ENCODE measurements at places on chromosomes 3 and 15.

GRCh38 chr15:25385986-25386385 lies 52.8 kb downstream of the UBE3A start:
- DNase-seq: no peak

DNA sequence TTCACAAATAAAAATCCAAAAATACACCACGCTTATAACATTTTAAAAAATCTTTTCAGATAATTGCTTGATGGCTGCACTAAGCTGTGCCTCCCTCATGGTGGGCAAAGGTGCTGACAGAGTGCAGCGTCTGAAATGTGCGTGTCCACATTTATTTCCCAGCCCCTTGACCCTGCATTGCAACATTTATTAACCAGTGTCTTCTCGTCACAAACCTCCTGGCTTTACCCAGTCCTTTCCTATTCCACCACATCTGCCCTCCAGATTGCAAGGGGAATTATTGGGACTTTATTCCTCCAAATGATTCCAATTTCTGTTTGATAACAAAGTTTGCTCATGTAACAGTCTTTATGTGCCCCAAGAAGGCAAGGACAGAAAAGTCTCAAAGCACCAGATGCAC lies 5.5 kb downstream of the RASGRP1 start:
- DNase-seq: no peak

DNA sequence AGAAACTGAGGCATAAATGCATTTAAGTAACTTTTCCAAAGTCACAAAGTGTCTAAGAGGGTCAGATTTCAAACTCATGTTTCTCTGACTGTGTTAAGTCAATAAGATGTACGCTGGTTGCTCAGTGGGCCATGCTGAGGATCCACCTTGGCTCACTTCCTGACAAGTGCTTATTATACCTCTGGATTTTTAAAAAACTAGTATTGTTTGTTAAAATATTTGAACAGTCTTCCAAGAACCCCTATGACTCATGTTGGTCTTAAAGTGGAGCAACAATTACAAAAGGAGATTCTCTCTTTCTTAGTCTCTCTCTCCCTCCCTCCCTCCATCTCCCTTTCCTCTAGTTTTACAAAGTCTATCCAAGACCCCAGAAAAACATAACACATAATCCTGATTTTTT lies 1050.2 kb downstream of the AGBL1 start:
- no peak for DNase-seq

- DNase-seq: no peak
Measured at GRCh38 chr3:106022913-106023312, 154.1 kb upstream of the CBLB start.

DNA sequence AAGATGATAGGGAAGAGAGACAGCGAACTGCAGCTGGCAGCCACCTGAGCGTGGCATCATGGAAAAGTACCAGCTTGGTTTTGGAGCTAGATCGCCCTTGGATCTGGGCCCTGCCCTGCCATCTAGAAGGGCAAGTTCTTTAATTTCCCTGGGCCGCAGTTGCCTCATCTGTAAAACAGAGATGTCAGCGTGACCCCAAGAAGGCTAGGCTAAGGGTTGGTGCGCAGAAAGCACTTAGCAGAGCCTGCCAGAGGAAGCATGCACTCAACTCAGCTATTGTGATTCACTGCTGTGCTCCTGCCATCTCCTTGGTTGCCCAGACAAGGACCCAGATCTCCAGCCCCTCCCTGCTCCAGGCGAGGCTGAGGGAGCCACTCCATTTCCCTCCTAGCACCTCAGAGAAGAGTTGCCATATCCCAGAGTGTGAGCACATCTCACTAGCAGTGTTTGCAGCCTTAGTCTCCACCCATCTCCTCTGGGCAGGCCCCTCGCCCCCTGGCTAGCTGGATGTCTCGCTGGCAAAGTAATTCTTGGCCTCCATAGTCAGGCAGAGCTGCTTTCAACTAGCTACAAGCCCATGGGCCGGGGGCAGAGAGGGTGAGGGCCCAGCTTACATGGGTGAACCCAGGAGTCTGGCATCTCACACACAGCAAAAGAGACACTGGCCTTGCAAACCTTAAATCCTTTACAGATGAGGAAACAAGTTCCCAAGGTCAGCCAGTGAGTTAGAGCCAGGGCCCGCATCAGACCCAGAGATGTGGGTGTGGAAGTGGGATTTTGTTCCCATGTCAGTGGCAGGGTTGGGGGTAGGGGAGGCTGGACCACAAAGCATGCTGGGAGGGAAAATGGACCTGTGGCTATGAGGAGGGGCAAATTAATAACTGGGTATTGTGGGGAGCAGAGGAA lies 280.7 kb upstream of the TLE3 start:
- DNase-seq: no peak

GRCh38 chr3:117441851-117442250 lies 732.3 kb downstream of the TUSC7 start:
- no peak for DNase-seq

- DNase-seq: no peak
Measured at GRCh38 chr3:63351159-63352007, 73.3 kb downstream of the SYNPR start.

DNA sequence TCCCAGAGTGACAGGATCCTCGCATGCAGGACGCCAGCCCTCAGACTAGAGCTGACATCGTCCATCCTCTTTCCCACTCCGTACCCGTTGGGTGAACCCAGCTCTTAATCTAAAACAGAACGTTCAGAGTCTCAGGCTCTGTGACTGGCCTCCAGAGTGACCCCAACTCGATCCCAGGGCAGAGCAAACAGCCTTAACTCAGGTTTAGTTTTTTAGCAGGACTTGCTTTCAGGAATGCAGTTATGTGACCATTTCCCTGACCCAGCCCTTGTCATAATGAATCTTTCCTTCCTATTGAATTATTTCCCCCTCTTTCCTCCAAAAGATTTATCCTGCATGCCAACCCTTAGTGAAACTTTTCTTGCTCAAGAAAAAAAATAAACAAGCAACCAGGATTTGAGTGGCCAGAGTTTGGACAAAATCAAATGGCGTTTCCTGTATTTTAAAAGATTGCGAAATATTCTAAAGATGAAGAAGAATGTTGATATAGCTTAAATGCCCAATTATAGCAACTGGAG lies 47.8 kb upstream of the RARB start:
- no peak for DNase-seq

DNA sequence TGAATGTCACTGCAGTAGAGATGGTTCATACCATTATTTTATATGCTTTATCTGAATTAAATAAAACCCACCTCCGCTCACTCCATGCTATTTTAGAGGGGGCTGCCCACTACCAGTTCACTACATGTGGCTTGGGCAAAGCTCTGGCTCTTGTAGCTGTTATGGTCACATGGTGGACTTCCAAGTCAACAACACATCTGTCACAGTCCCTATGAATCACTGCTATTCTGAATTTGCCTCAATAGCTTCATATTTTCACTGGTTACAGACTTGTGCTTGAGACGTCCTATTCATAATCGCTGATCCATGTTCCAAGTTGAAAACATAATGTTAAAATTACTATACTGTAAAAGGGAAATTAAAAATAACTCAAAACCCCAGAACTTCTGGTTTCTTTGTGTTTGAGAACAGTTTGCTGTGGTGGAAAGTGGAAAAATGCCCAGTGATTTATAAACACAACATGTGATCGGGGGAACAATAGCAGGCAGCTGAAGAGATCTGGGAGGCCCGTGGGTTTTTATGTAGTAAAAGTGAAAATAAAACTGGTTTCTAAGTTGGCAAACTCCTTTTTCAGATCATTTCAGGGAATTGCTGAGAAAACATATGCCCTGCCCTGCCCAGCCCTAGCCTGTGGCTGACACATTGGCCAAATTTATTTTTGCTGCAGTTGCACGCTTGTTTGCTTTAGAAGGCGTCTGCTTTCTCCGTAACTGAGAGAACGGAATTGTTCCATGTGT lies 128.8 kb upstream of the PRR23C start:
- no peak for DNase-seq

DNA sequence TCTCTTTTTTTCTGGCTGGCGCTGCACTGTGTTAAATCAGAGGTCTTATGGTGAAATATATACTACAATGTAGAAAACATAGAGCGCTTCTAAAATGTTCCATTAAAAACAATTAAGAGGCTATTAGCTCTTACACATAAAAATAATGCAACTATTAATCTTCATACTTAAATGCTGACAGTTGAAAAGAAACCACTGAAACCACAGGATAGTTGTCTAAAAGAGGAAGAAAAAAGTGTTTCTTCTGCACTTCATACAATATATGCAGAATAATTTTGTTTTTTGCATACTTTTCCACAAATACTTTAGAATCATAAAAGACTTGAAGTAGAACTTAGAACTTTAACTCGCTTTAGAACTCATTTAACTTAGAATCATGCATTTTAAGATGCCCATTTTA lies 170.5 kb downstream of the PYDC2 start:
- no peak for DNase-seq

DNA sequence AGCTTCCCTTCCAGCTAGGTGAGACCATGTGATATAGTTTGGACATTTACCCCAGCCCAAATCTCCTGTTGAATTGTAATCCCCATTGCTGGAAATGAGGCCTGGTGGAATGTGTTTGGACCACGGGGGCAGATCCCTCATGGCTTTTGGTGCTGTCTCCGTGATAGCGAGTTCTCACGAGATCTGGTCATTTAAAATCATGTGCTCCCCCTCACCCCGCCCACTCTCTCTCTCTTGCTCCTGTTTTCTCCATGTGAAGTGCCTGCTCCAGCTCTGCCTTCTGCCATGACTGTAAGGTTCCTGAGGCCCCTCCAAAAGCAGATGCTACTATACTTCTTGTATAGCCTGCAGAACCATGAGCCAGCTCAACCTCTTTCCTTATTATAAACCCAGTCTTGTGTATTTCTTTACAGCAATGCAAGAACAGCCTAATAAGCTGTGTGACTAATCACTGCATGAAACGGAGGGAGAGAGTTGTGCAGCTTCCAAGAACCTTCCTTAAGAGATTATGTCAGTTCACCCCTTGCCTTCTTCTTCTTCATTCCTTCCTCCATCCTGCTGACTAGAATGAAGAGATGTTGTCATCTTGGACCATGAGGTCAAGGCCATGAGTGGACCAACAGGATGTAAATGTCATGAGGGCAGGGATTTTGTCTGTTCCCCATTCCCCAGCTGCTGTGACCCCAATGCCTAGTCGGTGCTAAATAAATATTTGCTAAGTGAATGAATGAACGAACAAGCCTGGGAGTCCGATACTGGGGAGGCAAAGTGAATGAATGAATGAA lies 91.0 kb downstream of the CPN2 start:
- no peak for DNase-seq

GRCh38 chr3:161386991-161387770 lies 15.9 kb upstream of the SPTSSB start:
- DNase-seq: no peak

GRCh38 chr3:39241561-39241960 lies 38.3 kb downstream of the CX3CR1 start:
- no peak for DNase-seq

DNA sequence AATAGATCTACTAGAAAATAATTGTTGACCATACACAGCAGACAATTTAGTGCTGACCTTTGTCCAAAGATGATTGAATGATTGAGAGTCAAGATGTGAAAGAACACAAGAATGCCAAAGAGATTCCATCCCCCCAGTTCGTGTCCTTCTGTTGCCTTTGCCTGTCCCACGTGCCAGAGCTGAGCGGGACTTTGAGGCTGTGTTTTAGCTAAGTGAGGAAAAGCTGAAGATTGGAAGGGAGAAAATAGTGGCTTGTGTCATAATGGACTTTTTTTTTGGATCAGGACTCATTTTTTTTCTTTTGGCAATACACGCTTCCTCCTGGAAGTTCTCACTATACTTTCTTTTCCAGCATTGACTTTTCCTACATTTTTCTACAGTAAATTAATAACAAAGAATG lies 206.6 kb upstream of the MDFIC2 start:
- DNase-seq: no peak

Measured in NCI-H1417 treated with DMSO at 0.1 percent for 48 hours (cell line).